Activated naive CD4-positive, alpha-beta T cell treated with anti-CD3 and anti-CD28 coated beads, Interleukin-2, amount 50 U/mL, for 72 hours (primary cell): ENCODE measurements at places on chromosomes 12 and 14. TPM values are rescaled to one million over a fixed set of nuclear protein-coding genes. Genes with fewer than 3 reads are reported as not detected.

SOAT2 gene
- 0.59 TPM for total RNA-seq

GAS2L3 gene
- 2.9 TPM for total RNA-seq

TEX52 gene
- total RNA-seq, result 0.43 TPM

SENP1 gene
- 39.9 TPM for total RNA-seq

SLC2A14 gene
- 4.6 TPM for total RNA-seq

ANKRD13A gene
- total RNA-seq, result 65.2 TPM

PFKM gene
- 81.3 TPM for total RNA-seq

DMAC2L gene
- 13.6 TPM for total RNA-seq
